Left renal cortex interstitium (tissue), 4 donors: ENCODE measurements at places on chromosomes 4 and X. TPM values are rescaled to one million over a fixed set of nuclear protein-coding genes. Genes with fewer than 3 reads are reported as not detected.
A peak's percentile ranks its signal among the peaks of the same experiment; 100 is the strongest.

Gene GIMD1
- polyA plus RNA-seq = 0.11 TPM

Gene SSX3
- polyA plus RNA-seq = not detected

DNA sequence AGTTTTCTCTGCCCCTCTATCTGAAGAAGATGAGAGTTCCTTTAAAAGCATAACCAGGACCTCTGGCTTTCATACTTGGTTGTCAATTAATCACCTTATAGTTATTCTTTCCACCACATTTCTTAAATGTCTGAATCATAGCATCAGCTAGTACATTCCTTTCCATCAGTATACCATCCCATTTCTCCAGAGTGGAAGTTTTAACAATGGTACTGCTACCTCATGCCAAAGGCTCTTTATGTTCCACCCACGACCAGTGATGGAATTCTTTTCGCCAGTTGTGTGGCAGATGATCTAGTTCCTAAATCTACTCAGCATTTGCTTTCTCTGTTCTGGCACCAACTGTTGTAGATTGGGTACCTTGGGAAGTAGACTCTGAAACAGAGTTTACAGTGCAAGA, 379.8 kb downstream of the ZNF674 start:
- no peak for DNase-seq

GRCh38 chr4:121686255-121686654, 10.5 kb downstream of the ANXA5 start:
- DNase-seq = no peak

- peak; percentile 55 for DNase-seq
Measured at GRCh38 chrX:120560405-120560841, 339 bp downstream of the CUL4B start.
